ENCODE measurements at places on chromosomes 4 and X. TPM values are rescaled to one million over a fixed set of nuclear protein-coding genes. Genes with fewer than 3 reads are reported as not detected.

Gene VSIG4
- not detected for total RNA-seq

Gene ZNF674
- 4.0 TPM for total RNA-seq

Gene WAS
- 0.12 TPM for total RNA-seq

Gene EDA
- 0.79 TPM for total RNA-seq

Gene GPC4
- 1.1 TPM for total RNA-seq

Data from aortic smooth muscle cell (primary cell).